RKO (cell line): ENCODE measurements at places on chromosomes 12 and 14.

- no peak for DNase-seq
These were observed 63.6 kb upstream of the NUDT4 start for GRCh38 chr12:93314177-93314497.

GRCh38 chr12:19387161-19387560 lies 52.1 kb upstream of the AEBP2 start:
- no peak for DNase-seq

- DNase-seq: no peak
These were observed at the start of gene RASSF9 for GRCh38 chr12:85836197-85837090. Gene RASSF9, minus strand, starts transcription at chr12:85836409. Its CDS starts 208 bp downstream, at chr12:85836201.

DNA sequence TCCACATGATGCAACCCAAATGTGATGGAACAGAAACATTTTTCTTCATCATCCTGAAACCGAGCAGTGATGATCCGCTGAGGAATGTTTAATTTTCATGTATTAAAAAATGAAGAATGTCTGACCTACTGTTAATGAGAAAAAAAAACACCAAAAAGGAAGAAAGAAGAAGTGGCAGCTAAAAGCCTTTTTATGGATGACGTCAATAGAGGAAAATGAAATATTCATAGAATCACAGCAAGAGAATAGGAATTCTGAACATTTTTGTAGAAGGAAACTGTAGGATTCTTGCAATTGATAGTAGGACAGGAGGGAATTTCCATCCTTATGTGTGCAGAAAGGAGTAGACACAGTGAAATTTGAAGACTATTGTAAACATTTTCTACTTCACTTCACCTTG lies 112.9 kb downstream of the PRKCH start:
- no peak for DNase-seq

DNA sequence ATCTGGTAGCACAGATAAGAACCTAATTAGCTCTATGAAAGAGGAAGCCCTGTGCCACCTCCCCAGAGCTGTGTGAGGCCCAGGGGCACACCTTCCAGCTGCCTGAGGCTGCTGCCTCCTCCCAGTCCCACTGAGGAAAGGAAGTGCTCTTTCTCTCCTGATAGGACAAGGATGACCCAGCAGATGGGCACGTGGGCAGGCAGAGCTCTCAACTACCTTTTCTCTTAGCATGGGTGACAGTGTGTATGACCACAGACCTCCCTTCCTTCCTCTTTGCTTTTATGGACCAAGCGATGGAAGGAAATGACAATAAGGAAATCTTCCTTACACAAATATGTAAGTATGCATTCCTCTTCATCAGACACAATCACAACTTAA lies 127.6 kb upstream of the AMIGO2 start:
- DNase-seq: no peak

DNA sequence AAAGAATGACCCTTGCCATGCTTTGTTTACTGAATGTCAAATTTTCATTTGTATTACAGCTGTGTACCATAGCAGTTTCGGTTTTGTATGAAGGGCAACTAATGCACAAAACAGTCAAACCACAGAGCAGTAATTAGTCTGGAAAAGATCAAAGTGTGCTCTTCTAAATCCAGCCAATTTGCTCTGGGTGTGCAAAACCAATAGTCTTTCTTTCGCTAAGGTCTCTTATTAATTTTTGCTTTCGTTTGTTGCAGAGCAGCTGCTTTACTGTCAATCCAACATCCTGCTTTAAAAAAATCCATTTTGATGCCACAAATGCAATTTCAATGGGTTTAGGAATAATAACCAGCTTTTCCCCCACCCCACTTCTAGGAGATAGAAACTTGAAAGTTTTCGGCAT lies 114.2 kb downstream of the BRMS1L start:
- DNase-seq: no peak

GRCh38 chr12:124939421-124940142 lies 25.1 kb upstream of the UBC start:
- DNase-seq: peak; percentile 95

GRCh38 chr12:45986641-45987339 lies 3.6 kb downstream of the SCAF11 start:
- no peak for DNase-seq

DNA sequence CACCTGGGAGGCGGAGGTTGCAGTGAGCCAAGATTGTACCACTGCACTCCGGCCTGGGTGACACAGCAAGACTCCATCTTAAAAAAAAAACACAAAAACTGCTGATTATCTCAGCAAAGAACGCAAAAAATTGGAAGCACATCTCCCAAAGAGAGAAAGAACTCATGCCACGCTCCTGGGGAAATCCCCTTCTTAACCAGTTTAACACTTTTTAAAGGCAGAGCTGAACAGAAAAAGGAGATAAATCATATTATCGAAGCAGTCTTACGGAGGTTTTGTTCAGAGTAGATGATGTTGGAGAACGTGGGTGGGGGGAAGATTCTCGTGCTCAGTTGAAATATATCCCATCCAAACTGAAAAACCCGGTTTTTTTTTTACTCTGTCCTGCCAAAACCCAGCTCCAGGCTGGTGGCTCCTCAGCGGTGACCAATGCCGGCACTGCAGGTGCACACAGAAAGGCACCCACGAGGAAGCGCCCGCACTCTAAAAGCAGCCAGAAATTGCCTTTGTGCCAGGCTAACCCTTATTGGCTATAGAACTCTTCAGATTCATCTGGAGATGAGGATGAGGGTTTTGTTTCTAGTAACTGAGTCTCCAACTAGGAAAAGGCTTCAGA lies 100.2 kb upstream of the PARP11 start:
- DNase-seq: no peak

DNA sequence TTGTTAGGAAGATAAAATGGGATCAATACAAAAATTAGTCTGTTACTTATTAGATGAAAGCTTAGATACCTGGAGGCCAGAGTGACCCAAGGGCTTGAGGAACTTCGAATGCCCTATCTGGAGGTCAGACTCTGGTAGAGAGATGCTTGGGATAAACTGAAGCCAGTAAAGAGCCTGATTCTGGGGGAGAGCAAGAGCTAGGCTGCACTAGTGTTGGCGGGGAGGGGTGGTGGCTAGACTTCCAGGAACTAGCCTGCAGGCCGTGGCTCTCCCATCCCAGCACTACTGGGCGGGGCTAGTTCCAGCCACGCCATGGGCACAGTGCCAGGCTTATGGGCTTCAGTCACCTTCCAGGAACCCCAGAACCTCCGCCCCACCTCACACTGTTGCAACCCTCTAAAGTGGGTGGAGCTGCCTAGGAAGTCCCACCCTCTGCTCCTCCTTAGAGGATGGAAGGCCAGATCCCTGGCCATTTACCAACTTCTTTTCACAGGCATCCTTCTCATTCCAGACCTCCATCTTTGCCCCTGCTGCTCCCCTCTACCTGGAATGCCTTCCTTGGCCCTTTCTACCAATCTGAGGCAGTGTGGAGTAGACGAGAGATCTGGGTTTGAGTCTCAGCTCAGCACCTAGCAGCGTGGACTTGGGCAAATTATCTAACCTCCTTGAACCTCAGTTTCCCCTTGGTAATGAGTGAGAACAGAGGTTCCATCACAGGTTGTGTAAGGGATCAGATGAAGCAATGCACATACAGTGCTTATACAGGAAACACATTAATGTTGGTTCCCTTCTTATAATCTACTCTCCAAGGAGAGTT lies 6.3 kb upstream of the NFE2 start:
- DNase-seq: no peak

DNA sequence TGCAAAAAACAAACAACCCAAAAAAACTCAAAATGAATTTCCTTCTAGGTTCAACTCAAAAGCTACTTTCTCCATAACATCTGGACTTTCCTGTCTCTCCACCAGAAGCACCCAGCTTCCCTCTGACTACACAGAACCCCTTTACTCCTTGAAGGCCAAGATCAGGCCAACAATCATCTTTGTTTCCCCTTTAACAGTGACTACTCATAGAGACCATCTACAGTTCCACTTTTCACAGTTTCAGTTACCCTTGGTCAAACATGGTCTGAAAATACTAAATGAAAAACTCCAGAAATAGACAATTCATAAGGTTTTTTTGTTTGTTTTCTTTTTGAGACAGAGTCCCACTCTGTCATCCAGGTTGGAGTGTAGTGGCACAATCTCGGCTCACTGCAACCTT lies 11.8 kb downstream of the GCH1 start:
- DNase-seq: no peak

DNA sequence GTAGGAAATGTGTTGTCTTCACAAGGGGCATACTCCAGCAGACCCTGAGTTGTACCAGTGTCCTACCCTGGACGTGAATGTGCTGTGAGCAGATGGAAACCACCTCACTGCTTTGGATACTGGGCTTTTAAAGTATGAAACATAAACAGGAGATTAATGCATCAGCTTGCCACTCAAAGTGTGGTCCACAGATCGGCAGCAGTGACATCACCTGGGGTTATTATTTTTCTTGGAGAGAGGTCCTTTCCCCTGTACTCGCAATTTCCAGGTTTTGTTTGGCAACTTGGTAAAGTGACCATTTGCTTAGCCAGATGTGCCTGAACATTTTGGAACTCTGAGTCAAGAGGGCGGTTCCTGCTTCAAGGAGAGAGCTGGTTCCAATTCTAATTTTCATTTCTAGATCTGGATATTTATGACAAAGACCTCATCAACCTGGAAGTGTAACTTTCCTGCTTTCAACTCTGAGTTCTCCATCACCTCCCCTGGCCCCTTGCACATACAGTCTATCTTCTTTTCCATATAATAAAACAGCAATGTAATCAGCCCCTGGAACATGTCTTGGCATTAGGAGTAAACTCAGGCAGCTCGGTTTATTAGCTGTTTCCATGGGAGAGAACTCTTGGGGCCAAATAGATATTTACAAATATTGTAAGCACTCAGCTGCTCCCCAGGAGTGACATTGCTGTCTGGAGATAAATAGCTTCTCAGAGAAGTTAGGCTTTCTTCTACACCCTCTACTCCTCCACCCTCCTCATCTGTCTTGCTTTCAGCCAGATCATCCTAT lies 237.0 kb upstream of the TBX3 start:
- DNase-seq: no peak

DNA sequence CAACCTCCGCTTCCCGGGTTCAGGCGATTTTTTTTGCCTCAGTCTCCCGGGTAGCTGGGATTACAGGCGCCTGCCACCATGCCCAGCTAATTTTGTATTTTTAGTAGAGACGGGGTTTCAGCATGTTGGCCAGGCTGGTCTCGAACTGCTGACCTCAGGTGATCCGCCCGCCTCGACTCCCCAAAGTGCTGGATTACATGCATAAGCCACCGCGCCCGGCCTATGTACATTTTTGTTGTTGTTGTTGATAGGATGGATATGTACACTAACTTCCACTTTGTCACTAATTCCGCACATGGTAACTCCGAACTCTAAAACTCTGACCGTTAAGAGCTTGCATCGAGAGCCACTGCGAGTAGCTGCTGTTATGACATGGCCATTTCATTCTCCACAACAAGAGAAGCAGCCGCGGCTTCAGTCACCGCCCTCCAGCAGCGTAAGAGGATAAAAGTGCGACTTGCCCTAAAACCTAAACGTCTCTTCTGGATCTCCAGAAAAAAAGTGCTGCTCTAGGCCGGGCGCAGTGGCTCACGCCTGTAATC lies 742 bp upstream of the MARS1 start:
- no peak for DNase-seq

DNA sequence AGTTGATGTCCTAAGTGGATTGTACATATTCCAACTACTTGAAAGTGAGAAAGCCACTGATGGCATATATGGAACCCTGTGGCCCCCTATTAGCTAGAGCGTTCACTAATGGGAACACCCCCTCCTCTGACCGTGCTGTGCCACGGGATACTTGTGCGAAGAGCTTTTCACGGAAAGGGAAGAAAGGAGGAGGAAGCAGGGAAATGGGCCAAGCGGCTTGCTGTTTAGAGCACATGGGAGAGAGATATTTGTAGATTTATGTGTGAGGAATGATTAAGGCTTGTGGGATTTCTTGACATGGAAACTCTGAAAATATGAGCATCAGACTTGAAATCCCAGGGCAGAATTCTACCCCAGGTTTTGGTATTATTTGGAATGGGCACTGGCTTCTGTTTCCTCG lies 129.9 kb downstream of the PRMT8 start:
- no peak for DNase-seq

- no peak for DNase-seq
These were observed 20.7 kb downstream of the GTF2A1 start for GRCh38 chr14:81200054-81200453.

DNA sequence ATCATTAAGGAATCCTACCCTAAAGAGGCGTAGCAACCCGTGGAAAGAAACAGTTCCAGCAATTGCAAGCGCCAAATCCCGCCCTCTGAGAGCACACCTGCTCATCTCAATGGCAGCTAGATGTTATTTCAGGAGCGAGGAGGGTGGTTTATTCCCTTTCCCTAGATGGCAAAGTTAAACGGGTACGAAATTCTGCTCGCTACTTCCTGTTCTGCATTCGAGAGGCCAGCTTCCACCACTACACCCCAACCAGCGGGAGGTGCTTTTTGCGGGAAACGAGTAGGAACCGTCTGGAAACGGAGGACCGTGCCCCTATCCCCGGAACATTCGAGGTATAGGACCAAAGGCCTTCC lies 536 bp downstream of the VPS29 start:
- DNase-seq: peak; percentile 87

GRCh38 chr12:106144847-106145246 lies 6.1 kb upstream of the NUAK1 start:
- DNase-seq: no peak

DNA sequence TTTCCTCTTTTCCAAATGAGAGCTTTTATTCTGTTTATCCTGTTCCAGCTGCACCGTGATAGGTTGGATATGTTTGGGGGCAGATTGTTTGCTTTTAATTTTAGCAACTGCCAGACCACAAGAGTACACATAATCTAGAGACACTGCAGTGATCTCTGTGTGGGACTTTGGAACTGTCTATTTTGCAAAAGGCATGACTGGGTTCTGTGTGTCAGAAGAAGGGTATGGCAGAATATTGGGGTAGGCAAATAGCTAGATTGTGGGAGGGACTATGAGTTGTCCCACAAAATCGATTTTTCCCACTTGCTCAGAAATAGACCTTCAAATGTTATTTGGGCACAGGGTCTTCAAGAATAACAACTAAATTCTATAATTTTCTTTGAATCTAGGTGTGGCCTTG lies 275.9 kb upstream of the KITLG start:
- DNase-seq: no peak

DNA sequence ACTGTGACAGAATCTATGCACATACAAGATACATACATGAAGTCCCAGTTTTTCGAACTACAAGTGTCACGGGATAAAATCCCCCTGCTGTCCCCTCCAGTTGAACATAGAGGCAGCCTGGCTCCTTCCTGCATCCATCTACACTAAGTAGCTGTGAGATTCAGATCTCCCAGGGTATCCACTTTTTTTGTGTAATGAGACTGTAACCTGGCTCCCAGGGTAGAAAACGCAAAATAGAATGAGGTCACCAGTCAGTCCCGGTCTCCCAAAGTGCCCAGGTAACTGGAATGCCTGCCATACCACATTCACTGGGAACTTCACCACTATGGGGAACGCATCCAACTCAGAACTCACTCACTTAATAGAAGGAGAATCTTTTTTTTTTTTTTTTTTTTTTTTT lies 67.8 kb downstream of the TMCC3 start:
- DNase-seq: no peak

GRCh38 chr12:132471011-132471857 lies 18.7 kb upstream of the FBRSL1 start:
- DNase-seq: no peak
